ENCODE measurements at places on chromosomes 11 and 22.

GRCh38 chr11:69093106-69093505 lies 44.4 kb downstream of the TPCN2 start:
- DNase-seq: no peak

- DNase-seq: no peak
These were observed 21.3 kb upstream of the ABTB2 start for GRCh38 chr11:34379079-34379478.

GRCh38 chr11:94129512-94130297 lies 1.1 kb downstream of the PANX1 start:
- DNase-seq: no peak

GRCh38 chr22:45582236-45582954 lies 79.7 kb downstream of the FBLN1 start:
- DNase-seq: no peak

DNA sequence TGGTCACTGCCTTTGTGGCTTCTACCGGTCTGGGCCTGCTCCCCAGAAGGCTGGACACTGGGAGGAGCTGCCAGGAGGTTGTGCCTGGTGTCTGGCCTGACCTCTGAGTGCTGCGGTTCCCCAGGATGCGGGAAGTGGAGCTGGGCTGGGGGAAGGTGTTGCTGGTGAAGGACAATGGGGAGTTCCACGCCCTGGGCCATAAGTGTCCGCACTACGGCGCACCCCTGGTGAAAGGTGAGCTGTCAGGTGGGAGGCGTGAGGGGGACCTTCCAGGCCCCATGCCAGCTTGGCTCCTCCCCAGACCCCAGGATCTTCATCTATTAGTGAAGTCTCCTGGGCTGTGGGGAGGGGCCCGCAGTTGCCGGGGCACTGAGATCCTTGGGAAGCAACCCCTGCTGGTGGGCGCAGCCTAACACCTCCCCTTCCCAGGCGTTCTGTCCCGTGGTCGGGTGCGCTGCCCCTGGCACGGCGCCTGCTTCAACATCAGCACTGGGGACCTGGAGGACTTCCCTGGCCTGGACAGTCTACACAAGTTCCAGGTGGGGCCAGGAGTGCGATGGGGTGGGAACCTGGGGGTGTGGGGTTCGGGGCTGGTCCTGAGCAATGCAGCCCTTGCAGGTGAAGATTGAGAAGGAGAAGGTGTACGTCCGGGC lies 6.7 kb downstream of the AIFM3 start:
- no peak for DNase-seq

- DNase-seq: no peak
These were observed 21.3 kb upstream of the PATZ1 start for GRCh38 chr22:31367426-31367825.

GRCh38 chr11:125141178-125141577 lies 23.4 kb upstream of the PKNOX2 start:
- DNase-seq: no peak

- DNase-seq: no peak
These were observed 50.0 kb downstream of the BRD1 start for GRCh38 chr22:49777569-49778249.

- no peak for DNase-seq
These were observed 2.6 kb upstream of the RAB3IL1 start for GRCh38 chr11:61919705-61920631.

GRCh38 chr22:27986937-27987336 lies 67.9 kb upstream of the PITPNB start:
- no peak for DNase-seq

- no peak for DNase-seq
These were observed 3.7 kb downstream of the KRTAP5-4 start for GRCh38 chr11:1618231-1618630.

- no peak for DNase-seq
These were observed 534.8 kb downstream of the BRD1 start for GRCh38 chr22:49292909-49293308.

DNA sequence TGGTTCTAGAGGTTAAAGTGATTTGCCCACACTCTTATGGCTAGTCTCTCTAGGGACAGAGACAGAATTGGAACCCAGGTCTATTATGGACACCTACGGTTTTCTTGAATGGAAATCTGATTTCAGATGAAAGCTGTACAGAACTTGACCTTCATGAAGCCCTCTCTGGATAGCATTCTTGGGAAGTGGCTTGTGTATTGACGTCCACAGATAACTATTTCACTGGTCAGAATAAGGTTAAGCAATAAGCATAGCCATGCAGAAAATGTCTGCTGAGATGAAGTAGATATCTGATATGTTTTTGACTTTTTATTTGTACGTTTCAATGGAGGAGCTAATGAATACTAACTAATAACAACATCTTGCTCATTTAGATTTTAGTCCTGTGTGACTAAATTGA lies 1.1 kb downstream of the TLCD5 start:
- no peak for DNase-seq

- DNase-seq: no peak
These were observed 21.2 kb downstream of the A4GALT start for GRCh38 chr22:42699281-42699975.

- DNase-seq: no peak
These were observed 74.8 kb downstream of the ETS1 start for GRCh38 chr11:128512474-128512996.

DNA sequence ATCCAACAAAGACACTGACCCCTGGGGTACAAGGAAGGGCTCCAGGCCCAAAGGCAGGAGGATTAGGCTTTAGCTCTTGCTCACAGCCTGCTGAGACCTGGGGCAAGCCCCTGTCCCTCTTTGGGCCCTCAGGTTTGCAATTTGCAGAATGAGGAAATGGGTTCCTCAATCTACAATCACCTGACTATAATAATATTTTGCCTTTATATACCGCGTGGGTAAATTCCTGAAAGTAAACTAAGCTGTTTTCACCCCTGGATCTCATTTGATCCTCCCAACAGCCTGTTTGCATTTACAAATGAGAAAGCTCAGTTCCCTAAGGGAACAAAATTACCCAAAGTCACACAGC lies 797 bp downstream of the STARD10 start:
- no peak for DNase-seq

DNA sequence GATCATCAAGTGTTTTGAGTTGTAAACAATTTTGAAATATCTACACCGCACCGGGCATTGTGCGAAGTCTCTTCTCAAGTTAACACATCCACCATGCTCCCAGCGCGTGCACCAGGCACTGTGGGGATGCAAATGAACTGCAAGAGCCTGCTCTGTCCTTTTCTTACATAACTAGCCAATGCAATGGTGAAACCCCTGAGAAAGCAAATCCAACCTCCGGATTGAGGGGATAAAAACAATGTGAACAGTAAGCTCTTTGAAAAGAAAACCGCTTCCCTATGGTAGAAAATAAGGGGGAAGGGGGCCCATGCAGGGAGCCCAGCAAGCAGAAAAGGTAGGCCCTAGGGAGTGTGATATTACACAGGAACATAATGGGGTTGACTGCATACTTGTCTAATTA lies 274.9 kb upstream of the MPPED2 start:
- DNase-seq: no peak

GRCh38 chr22:36323182-36323854 lies 64.4 kb downstream of the MYH9 start:
- no peak for DNase-seq

DNA sequence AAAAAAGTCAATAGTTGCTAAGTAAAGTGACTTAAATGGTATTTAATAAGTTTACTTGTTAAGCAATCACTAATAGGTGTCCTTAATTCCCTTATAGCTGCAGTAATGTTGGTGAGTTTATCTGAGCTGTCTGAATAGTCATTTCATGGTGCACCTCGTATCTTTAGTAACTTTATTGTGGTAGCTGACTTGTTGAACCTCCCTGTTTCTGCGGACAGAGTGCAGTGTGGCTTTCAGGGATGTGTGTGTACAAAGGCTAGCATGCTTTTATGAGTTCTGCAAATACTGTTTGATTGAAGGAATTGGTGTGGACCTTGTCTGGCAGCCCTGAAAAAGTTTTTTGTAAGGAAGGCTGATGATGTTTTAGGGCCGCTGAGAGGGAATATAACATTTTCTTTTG lies 2.6 kb downstream of the ZNRF3 start:
- DNase-seq: no peak

DNA sequence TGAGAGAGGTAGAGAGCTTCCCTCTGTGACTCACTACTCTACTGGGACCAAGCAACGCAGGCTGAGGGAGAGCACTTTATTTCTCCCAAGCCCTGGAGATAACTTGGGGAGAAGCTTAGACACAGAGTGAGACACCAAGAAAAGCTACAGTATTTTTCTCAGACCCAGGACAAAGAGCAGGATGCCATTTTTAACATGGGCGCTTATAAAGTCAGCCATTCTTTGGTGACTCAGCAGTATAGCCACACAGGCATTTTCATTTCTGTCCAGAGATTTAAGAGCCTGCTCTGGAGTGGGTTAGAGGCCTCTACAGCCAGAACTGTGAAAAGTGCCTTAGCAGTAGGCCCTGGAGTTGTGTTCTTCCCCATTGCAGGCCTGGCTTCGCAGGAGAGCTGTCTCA lies 55.0 kb upstream of the GLYAT start:
- DNase-seq: no peak

- DNase-seq: no peak
These were observed 148.3 kb upstream of the RASSF10 start for GRCh38 chr11:12860827-12861226.

DNA sequence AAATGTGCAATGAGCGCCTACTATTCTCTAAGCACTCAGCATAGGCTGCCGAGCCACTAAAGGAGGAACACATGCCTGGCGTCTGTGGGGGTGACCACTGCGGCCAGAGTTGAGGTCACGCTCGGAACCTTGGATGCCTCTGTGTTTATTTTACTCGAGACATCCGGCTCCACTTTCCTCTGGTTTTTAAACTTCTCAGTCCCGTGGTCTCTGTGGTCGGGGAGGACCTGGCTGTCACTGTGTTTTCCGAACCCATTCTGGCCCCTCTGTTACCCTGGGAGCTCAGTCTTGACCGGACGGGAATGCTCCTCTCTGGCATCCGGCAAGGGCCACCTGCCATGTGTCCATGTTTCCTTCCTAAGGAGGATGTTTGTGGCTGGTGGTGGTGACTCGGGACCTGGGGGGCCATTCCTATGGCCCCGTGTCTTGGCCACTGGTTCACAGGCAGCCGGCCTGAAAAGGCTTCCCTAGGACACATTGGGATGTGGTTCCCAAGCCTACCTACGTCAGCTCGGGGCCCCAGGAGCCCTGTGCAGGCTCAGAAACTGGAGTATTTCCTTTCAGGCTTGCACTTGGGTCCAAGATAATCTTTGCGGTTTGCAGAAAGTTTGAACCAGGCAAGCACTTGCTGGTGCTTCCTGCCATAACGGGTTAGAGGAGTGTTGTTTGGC lies 46.7 kb upstream of the PARVG start:
- DNase-seq: no peak

DNA sequence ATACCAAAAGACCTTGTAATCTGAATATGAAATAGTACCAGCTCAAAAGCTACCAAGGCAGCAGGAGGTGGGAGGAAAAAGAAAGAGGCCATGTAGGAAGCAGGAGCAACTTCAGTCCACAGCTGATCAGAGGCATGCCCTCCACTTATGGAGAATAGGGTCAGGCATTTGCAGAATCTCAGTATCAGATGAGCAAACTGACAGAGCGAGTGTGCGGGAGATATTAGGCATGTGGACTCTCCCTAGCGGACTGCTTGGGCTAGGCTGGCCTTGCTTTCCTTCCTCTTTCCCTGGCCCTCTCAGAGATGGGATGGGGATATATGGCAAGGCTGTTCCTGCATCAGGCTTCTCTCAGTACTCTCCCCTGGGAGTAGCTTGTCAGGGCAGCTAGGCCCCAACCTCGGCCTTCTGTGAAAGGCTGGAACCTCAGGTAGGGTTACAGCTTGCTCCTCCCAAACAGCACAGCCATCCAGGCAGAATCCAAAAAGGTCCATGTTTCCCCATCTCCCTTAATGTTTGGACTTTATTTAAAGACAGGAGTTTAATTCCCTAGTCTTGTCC lies 37.0 kb downstream of the ETS1 start:
- DNase-seq: no peak

DNA sequence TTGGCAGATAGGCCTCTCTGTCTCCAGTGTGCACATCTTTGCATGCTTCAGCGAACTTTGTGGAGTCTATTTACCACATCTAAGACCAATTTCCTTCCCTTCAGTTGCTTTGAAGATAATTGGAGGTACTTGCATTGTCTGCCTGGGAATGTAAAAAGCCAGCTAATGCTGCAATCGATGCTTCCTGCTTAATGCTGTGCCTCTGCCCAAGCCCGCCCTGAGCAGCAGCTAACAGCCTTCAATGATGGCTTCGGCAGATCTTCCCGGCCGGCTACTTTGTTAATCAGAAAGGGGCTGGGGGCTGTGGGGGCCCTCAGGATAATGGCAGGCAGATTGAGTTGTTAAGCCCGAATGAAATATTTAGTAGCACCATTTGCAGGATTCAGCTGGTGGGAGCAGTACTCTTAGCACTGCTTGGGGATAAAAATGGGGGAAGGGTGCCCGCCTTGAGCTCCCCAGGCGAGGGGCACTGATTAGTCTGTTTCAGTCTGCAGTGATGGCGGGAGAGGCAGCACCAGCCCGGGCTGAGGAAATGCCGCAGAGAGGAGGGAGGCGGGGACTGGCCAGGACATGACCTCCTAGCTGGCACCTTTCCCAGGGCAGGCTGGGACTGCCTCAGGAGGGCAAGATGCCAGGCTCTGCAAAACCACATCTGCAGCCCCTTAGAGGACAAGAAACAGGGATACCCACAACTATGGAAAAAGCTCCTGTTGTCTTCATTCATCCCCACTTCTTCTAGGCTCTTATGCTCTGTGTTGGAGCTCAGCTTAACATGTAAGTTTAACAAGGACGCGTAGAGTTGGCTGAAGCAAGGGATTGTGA lies 460.0 kb downstream of the BUD13 start:
- no peak for DNase-seq

DNA sequence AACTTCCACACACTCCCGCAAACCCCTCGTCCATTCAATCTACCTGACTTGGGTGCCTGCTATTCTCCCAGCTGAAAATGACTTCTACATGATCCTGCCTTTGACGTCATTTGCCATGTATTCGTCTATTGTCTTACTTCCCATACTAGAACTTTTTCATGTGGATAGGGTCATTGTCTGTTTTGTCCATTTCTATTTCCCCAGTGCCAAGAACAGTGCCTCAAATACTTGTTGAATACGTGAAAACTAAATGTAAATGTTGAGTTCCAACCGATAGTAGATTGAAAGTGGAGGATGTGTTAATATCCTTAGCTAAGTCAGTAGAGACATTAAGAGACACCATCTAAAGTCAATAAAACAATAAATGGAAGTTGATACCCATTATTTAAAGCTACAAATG lies 935 bp downstream of the TRIM68 start:
- DNase-seq: no peak

- no peak for DNase-seq
These were observed at the start of gene OR5AS1 for GRCh38 chr11:56027354-56027753. TSS of gene OR5AS1 (plus strand) at chr11:56027654. CDS start at chr11:56030419, 2,765 bp downstream.

DNA sequence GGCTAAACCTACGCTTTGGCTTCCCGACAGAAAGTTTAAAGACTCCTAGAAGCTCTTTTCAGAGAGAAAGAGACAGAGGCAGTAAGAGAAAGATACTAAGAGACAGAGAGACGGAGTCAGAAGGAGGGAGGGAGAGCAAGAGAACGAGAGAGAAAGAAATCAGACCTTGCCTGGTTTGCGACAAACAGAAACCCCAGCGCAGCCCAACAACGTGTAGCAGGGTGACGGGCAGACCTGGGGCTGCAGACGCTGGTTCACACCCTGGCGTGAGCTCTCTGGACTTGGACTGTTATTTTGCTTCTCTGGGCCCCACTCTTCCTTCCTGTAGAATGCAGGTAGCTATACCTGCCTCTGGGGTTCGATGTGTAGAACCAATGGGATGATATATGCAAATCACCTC lies 244.4 kb upstream of the SYN3 start:
- DNase-seq: no peak

- no peak for DNase-seq
These were observed 77.0 kb downstream of the DDIAS start for GRCh38 chr11:82978422-82979099.
